ENCODE measurements at places on chromosomes 13 and 19.

- DNase-seq = no peak
Observed at GRCh38 chr19:28284389-28284788, 928.6 kb downstream of the UQCRFS1 start.

DNA sequence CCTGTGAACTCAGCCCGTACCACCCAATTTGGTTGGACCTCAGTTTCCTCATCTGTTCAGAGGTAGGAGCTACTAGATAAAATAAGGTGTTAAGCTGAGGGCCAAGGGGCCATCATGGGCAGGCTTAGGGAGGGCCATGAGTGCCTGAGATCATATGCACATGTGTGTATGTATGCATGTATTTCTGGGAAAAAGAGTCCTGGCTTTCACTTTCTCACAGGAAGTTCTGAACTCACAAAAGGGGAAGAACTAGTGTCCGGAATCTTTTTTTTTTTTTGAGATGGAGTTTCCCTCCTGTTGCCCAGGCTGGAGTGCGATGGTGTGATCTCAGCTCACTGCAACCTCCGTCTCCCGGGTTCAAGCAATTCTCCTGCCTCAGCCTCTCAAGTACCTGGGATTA is 18.9 kb downstream of the TGFB1 start:
- no peak for DNase-seq

GRCh38 chr19:5822181-5822844 is 17.2 kb downstream of the FUT6 start:
- DNase-seq = no peak

GRCh38 chr19:34787059-34787824 is 14.2 kb upstream of the ZNF599 start:
- DNase-seq = no peak

DNA sequence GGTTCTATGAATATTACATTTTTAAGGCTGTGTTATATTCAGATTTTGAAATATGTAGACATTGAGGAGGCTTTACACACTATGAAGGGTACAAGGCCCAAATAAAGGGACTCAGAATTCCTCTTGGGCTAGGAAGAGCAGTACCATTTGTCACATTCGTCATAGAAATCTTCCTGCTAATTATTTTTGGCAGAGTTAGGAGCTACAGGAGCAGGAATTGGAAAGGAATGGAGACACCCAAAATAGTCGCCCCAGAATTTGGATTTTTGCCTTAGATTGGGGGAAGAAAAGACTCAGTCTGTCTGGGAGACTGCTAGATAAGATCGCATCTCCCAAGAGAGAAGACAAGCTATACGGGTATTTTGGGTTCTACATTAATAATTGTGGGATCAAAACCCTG is 176.4 kb upstream of the DACH1 start:
- DNase-seq = no peak

DNA sequence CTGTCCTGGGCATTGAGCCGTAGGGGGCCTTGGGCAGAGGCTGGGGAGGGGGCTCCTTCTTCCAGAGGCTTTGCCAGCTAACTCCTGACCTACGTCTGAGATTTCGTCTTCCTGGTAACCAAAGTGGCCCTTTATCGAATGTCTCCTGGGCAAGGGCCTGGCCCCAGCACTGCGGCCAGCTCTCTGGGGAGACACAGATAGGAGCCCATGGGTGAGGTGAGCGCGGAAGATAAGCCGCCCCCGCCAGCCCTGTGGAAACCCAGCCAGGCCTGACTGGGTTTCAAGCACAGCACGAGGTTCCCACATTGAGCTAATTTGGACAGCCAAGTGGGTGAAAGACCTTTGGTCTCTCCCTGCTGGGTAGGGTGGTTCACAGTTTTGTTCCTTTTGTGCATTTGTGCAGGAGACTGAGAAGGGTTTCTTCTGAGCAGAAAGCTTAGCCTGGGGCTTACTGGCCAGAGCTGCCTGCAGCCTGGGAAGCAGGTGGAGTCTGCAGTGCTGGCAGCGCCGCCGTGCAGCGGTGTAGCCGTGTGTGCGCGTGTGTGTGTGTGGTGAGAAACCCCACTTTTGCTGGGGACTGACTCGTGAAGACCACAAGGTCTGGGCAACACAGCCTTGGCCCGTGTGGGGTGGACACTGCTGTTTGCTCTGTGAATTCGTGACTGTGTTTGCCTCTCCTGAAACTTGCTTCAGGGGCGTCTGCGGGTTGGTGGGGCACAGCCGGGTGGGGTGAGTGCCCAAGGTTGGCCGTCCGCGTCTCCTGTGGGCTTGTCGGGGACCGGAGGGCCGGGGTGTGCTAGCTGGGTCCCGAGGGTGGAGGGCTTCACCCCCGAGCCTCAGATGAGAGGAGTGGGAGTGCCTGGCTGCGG is 2.5 kb downstream of the BSG start:
- DNase-seq = no peak

- DNase-seq = no peak
Observed at GRCh38 chr13:109719962-109720646, 66.3 kb downstream of the IRS2 start.

GRCh38 chr13:93227280-93227877 is 772 bp downstream of the GPC6 start:
- DNase-seq = no peak

DNA sequence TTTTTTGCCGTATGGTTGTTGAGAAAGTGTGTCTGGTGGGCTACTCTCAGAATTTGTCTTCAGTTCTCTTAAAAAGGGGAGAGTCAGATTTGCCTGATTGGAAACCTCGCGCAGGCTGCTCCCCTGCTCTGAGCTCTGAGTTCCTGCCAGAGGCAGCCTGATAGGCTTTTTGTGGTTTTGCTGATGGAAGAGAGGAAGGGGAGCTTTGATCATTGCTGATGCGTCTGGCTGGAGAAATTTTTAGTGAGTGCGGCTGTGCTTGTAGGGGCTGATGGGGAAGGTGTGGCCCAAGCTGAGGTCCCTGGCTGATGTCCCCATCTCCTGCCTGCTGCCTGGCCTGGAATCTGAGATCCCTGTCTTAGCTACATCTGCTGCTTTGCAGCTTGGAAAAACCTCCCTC is 2.8 kb downstream of the CHST8 start:
- no peak for DNase-seq

DNA sequence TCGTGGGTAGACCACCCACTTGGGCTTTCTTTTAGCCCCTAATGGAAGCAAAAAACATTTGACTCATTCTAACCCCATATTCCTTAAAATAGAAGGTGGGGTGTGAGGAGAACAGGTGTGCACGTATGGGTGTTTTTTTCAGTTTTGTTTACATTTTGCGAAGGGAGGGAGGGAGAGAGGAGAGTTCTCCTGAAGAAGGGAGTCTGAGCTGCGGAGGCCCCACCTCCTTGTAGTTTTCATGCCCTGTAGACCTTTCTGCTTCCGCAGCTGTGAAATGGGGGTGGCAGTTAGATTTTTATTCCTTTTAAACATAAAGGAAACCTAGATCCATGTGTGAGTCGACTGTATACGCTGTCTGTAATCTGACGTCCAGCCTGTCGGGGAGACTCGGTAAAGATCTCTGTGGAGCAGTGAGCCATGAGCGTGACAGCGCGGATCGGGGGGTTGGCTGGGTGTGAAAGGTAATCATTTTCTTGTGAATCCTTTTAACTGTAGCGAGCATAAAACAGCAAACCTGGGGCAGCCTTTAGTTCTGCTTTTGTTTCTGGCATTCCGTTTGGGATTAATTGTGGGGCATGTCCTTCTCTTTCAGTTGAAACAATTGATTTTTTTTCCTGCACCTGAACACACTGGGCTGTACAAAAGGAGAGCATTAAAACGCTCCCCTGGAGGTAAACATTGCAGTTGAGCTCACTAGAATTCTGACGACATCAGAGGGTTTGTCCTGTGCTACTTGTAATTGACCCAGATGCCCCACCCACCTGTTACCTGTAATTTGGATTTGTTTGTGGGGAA is 2.3 kb downstream of the UPF1 start:
- no peak for DNase-seq

DNA sequence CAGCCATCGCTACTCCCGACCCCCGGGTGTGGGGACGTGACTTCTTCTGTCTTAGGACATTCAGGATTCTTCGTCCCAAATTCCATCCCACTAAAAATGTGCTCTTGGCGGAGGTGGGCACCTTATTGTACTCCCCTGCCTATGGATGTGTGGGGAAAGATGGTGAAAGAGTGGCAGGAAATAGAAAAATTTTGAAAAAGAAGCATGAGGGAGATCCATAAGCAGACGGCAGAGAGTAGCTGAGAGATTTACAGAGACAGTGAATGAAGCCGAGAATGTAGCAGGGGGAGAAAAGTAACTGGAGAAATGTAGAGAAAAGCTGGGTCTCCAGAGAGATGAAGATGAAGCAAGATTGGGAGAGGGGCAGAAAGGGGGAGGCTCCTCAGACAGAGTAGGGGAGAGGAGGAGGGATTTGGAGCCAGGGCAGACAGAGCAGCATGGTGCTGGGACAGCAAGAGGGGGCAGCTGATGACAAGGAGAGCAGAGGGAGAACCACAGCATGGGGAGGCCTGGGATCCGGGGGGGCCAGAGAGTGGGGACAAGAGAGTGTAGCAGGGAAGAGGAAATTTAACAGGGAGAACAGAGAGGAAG is 843 bp downstream of the ZNF610 start:
- no peak for DNase-seq

DNA sequence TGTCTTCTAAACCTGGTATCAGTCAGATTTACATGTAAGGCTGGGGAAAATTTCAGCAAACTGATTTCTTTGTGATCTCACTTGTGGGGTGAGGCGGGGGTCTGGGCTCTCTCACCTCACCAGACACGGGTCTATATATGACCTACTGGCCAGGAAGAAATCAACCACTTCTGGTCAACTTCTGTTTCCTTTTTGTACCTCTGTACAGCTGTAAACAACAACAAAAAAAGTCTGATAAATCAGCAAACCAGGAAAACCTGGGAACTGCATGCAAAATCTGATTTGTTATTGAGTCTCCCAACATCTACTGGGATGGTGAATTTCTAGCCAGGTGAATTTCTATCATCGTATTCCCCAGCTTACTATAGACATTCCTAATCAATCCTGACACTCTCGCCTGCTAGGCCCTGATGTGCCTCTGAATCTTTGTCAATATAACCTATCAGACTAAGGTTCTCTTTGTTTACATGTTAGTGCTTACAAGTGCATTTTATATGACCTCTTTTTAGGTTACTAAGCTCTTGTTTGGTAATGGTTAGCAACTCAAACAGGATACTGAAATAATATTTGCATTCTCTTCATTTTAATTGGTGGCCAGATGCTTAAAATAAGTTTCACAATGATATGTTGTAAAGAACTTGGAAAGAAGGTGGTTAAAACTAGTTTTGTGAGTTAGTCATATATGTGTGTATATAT is 77.7 kb downstream of the LRRC63 start:
- no peak for DNase-seq

DNA sequence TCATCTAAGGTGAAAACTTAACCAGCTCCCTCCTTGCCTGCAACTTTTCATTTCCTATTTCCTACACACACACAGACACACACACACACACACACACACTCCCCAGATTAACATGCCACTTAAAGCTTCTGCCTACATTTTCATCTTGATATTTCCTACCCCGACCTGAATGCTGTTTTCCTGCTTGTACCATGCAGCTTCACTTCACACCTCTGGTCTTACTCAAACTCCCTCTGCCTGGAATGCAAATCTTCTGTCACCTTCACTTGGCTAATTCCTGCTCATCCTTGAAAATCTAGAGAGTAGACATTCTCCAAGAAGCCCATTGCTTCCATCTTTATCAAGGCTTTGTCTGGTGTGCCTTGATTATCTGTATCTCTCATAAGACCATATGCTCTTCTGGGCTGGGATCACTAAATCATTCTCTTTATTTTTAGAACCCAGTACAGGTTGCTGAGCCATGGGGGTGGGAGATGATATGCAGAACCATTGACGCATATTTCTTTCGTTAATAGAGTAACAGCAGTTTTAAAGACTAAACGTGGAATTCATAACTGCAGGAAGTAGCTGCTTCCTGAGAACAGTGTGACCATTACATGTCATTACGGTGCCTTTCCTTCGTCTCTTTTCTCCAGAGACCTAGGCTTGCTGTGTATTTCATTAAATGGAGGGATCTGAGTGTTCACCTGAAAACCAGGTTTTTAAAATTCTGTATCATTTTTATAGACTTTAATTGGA is 37.7 kb downstream of the CNMD start:
- DNase-seq = no peak

DNA sequence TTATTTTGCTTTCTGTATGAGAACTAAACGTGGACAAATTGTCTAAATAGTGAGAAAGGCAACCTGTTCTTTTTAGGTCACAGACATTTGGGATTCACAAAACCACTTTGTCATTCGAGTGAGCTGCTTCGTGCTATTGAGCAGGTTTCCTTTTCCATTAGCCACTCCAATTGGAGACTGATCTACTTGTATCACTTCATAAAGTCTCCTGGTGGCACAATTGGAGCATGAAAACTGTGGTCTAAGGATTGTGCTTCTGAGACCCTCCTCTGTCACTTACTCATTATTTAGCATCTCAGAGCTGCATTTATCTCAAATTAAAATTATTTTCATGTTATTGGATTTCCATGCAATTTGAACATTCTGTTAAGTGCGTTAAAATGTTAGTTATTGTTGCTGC is 397.7 kb downstream of the TDRD3 start:
- DNase-seq = no peak

DNA sequence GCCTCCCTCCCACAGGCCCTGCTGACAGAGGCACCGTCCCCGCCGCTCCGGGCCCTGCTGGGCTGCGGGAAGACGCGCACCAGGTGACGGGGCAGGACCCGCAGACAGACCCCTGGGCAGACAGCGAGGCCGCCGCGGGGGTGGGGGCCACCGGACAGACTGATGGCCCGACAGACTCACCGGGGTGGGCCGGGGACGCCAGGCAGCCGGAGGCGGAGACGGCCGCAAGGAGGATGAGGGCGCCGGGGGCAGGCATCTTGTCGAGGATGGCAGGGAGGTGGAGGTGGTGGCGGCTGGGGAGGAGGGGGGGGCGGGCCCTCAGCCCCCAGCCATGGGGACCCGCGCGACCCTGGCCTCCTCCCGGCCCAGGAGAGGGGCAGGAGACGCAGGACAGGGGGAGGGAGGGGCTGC is 309 bp downstream of the LMTK3 start:
- DNase-seq = no peak

DNA sequence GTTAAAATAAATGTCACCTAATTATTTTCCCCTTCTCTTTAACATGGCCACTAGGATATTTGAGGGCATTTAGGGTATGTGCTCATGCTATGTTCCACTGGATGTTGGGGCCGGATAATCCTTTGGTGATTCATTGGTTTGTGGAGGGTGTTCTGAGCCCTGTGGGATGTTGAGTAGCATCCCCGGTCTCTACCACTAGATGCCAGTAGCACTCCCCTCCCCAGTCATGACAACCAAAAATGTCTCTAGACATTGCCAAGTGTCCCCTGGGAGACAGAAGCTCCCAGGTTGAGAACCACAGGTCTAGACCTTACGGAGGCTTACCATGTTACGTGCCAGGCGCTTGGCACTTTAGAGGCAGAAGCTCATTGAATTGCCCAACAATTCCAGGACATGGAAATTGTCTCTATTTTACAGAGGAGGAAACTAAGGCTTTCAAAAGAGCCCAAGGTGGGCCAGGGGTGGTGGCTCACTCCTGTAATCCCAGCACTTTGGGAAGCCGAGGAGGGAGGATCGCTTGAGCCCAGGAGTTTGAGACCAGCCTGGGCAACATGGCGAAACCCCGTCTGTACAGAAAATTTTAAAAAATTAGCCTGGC is 14.1 kb downstream of the SHANK1 start:
- peak; percentile 37 for DNase-seq

Data from stimulated activated CD4-positive, alpha-beta T cell treated with anti-CD3 and anti-CD28 coated beads, Interleukin-2, amount 100 ng/mL, for 24 hours (primary cell).